ENCODE measurements at places on chromosomes 16 and 17. TPM values are rescaled to one million over a fixed set of nuclear protein-coding genes. Genes with fewer than 3 reads are reported as not detected.
A peak's percentile ranks its signal among the peaks of the same experiment; 100 is the strongest.

DNA sequence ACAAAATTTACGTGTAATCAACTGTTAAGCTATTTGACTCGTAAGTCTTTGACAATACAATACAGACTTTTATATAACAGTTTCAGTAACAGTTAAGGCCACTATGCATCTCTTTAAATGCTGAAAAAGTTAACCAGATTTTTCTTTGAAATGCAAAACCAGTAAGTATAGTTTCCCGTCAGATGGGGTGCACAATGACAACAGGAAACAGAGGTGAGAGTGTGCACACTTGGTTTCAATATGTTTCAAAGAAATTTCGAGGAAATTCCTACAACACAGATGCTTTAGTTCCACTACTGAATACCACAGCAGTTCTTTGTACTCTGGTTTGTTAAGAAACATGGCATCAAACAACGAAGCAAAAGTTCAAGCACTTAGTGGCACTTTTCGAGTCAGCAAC lies 48.4 kb downstream of the RNF157 start:
- H3K27ac ChIP-seq: peak overlapping the region; percentile 93
- H3K4me3 ChIP-seq: peak overlapping the region; percentile 84
- DNase-seq: peak; percentile 74
- no peaks in the 10 kb centered on the region for H3K27me3 ChIP-seq

- peak overlapping the region; percentile 98 for H3K27ac ChIP-seq
- peaks cover 15% of the 10 kb centered on the region for H3K36me3 ChIP-seq
- no peaks in the 10 kb centered on the region for H3K27me3 ChIP-seq
- peaks cover 45% of the 10 kb centered on the region for H3K4me1 ChIP-seq
- no peak for DNase-seq
Measured at GRCh38 chr17:42286411-42287221, 1.7 kb upstream of the STAT5A start.

The QPRT gene
- 5.6 TPM for total RNA-seq

The ICAM2 gene
- 20.7 TPM for total RNA-seq

DNA sequence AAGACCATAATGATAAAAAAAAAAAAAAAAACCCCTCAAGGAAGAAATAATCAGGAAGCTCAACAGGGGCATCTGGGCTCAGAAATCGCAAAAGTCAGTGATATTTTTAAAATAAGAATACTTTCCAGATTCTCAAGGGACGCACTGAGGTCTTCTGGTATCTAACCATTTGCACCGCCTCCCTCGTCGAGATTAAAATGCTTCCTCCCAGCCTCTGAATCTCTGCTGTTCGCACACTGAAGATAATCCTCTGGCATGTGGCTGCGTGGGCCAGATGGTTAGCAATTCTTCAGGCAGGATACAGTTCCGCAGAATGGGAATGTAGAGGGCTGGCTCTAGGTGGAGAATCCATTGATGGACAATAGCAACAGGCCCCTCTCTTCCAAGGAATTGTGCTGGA lies 211.7 kb upstream of the CDH5 start:
- H3K36me3 ChIP-seq: no peaks in the 10 kb centered on the region
- H3K4me3 ChIP-seq: no peak overlapping the region
- no peak overlapping the region for H3K27ac ChIP-seq
- H3K27me3 ChIP-seq: no peaks in the 10 kb centered on the region
- H3K4me1 ChIP-seq: peaks cover 35% of the 10 kb centered on the region

DNA sequence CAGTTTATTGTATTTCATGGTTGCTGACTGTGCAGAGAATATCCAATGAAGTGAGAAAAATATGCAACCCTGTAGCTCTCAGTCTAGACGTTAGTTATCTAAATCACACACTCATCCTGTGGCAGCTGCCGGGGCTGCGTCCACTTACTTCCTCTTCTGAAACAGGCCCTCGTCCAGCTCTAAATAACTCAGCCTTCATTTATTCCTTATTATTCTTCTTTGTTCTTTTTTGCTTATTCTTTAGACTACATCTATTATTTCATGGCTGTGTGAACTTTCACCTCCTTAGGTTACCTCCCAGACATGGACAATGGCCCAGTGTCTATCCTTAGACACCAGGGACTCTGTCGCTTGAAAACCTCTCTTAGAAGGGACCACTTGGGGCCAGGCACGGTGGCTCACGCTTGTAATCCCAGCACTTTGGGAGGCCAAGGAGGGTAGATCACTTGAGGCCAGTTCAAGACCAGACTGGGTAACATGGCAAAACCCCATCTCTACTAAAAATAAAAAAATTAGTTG lies 3.4 kb upstream of the THUMPD1 start:
- no peaks in the 10 kb centered on the region for H3K27me3 ChIP-seq
- no peak overlapping the region for H3K27ac ChIP-seq
- H3K4me3 ChIP-seq: no peak overlapping the region
